Transverse colon (tissue), 4 donors: ENCODE measurements at places on chromosomes 16 and 17. TPM values are rescaled to one million over a fixed set of nuclear protein-coding genes. Genes with fewer than 3 reads are reported as not detected.
A peak's percentile ranks its signal among the peaks of the same experiment; 100 is the strongest.

GRCh38 chr17:21285164-21286065 lies 904 bp downstream of the MAP2K3 start:
- DNase-seq, result peak; percentile 51

DNA sequence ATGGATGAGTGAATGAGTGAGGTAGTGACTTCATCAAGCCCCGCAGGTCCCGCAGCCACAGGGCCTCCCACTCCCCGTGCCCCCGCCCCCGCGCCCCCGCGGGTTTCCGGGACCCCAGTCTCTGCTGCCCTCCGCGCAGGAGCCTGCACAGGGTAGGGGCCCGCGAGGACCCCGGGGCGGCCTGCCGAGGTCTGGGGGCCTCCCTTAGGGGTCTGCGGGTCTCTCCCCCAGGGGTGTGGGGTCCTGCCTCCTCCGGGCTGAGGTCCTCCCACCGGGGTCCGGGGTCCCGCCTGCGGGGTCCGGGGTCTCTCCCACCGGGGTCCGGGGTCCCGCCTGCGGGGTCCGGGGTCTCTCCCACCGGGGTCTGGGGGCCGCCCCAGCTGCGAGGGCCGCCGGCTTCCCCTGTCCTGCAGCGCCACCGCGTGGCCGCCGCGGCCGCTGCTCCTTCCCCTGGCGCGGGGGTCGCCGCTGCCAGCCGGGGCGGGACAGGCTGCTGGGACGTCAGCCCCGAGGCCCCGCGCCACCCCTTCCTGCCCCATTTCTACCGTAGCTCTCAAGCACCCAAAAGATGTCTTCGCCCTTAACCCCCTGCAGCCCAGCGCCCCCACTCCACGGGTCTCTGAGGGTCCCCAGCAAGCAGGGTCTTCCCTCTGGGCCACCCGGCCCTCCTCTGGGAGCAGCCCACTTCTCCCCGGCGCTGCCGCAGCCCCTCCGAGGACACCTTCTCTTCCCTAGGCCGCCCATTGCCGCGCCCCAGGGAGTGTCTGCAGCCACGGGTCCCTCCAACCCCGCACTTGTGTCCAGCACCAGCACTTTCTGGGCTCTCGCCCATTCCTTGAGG lies 10.4 kb upstream of the CHMP6 start:
- DNase-seq, result no peak

DNA sequence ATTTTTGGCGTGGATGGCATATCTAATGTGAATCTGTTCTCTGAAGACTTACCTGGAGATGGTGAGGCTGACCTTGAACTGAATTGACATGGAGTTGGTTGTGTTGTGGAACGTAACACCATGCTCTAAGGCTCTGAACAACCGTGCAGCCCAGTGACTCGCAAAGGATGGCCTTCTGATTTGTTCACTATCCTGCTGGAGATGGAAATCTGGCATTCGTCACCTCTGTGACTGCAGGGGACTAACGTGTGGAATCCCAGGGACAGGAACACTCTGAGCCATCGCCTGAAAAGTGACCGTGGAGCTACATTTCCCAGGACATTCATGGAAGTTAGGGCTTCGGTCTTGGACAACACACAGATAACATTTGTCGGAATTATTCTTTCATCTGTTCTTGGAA lies 61.1 kb downstream of the BANP start:
- DNase-seq, result no peak

Gene CMTM1
- 4.0 TPM for total RNA-seq

Gene MT4
- total RNA-seq, result not detected

DNA sequence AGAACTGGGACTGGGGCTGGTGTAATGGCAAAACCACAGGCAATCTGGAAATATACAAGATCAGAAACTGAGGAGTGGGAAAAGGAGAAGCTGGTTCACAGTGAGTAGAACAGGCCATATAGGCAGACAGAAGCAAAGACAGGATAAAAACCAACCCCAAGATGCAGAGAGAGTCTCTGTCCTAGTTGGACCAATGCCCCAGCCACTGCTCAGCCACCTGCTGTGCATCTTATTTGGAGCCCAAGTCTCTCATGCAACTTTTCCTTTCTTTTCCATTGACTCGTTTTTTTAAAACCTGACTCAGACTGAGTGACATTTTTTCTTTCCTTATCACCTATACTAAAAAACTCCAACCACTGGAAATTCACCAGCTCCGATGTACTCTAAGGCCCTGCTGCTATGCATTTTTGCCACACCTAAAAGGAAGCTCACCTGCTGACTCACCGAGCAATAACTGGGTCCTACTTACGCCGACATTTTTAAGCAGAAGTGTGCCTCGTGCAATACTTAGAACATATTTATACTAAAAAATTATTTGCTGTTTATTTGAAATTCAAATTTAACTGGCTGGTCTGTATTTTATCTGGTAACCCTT lies 100.8 kb upstream of the XYLT1 start:
- no peak for DNase-seq

GRCh38 chr16:85960486-85961046 lies 61.6 kb downstream of the IRF8 start:
- DNase-seq, result no peak

DNA sequence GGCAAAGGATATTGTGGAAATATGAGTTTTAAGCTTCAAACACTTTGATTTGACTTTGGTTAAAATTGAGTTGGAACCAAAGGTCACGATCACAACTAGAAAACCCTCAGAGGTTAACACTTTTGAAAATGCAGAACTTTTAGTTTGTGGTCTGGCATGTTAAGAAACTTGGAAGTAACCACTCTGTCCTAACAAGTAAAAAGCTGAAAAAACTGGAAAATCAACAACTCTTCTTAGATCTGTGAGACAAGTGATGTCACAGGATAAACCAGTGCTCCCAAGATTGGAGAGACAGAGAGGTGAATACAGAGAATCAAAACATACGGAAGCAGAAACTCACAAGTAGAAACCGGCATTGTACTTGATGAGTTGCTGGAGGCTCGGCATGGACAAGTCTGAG lies 17.4 kb downstream of the MFSD6L start:
- no peak for DNase-seq

GRCh38 chr16:3879258-3879886 lies 1.1 kb downstream of the CREBBP start:
- peak; percentile 25 for DNase-seq

Gene TEX19
- not detected for total RNA-seq

DNA sequence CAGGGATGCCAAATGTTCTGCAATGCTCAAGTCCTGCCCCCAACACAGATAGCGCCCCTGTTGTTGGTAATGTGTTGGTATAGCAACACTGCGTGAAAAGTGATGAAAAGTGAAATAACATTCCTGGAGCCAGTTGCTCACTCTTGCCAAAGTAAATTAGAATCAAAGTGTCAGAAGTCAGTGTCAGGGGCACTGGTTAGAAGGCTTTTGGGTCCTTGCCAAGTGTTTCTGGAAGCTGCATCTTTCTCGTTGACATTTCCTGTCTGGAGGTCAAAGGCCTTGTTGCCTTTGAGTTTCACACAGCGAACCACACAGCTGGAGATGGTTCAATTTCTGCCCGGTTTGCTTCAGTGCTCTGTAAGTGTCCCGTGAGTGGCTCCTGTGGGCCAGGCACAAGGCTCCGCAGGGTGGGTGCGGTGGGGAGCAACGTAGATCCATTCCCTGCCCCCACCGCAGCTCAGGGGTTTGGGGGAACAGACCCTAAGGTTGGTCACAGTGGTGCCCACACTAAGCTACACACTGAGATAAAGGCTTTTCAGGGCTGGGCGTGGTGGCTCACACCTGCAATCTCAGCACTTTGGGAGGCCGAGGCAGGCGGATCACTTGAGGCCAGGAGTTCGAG lies 3.6 kb upstream of the SLC16A5 start:
- DNase-seq, result no peak

DNA sequence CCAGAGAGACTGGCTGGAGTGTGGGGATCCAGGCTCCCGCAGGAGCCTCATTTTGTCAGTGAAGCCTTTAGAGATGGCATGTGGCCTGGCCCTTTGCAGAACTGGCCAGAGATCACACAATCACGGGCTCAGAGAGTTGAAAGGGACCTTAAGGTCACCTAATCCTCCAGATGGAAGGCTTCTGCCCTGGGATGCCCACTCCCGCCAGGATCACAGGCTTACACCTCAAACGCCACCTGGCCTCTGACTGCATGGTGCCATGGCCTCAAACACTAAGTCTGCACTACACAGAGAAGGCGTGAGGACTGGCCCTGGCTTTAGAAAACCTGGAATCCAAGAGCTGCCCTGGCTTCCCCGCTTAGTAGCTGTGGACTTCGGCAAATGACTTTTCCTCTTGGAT lies 306.8 kb upstream of the CCL2 start:
- DNase-seq, result no peak

GRCh38 chr17:79792341-79792871 lies 4.5 kb downstream of the CBX8 start:
- DNase-seq, result no peak

- no peak for DNase-seq
Measured at GRCh38 chr17:31752584-31752983, 106.5 kb downstream of the COPRS start.

- peak; percentile 86 for DNase-seq
Measured at GRCh38 chr16:49876716-49877129, 20.8 kb upstream of the ZNF423 start.

- DNase-seq, result no peak
Measured at GRCh38 chr16:19935694-19936093, 51.0 kb upstream of the GPRC5B start.

Gene HBA1
- total RNA-seq, result not detected

Gene HBM
- not detected for total RNA-seq

- no peak for DNase-seq
Measured at GRCh38 chr16:83806731-83807130, 1.0 kb upstream of the HSBP1 start.

Gene PIRT
- 2.5 TPM for total RNA-seq

- DNase-seq, result no peak
Measured at GRCh38 chr17:42775534-42776098, 2.4 kb downstream of the VPS25 start.

GRCh38 chr16:73170612-73171038 lies 122.7 kb upstream of the ZFHX3 start:
- DNase-seq, result no peak
